ENCODE measurements at places on chromosomes 1 and 21.
A peak's percentile ranks its signal among the peaks of the same experiment; 100 is the strongest.

DNA sequence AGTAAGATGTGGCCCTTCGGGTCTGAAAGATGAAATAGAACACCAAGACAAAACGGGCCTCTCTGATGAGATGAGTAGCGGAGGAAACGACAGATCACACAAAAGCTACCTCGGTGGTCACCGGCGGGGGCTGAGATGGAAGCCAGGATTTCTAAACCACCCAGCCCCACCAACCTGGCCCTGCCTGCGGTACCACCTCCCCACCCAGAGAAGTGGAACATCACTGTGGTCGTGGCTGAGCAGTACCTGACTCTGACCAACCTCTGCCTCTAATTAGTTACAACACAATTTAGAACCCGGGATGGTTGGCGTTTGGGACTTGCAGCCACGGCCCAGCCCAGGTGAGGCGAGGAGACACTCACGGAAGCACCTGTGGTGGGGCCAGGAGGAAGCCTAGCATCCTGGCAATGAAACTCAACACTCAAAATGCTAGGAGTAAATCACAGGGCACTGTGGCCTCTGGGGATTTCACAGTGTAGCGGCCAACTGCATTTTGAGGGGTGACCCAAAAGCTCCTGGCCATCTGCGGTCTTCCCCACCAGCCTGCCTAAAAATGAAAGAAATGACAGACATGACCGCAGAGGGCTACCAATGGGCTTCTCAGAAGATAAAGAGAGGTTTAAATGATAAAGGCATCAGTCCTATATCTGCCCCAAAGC lies 73.4 kb downstream of the ITPKB start:
- H3K4me3 ChIP-seq: no peak overlapping the region
- peaks cover 59% of the 10 kb centered on the region for H3K4me1 ChIP-seq
- no peaks in the 10 kb centered on the region for H3K27me3 ChIP-seq
- H3K27ac ChIP-seq: no peak overlapping the region
- peaks cover 33% of the 10 kb centered on the region for H3K36me3 ChIP-seq

DNA sequence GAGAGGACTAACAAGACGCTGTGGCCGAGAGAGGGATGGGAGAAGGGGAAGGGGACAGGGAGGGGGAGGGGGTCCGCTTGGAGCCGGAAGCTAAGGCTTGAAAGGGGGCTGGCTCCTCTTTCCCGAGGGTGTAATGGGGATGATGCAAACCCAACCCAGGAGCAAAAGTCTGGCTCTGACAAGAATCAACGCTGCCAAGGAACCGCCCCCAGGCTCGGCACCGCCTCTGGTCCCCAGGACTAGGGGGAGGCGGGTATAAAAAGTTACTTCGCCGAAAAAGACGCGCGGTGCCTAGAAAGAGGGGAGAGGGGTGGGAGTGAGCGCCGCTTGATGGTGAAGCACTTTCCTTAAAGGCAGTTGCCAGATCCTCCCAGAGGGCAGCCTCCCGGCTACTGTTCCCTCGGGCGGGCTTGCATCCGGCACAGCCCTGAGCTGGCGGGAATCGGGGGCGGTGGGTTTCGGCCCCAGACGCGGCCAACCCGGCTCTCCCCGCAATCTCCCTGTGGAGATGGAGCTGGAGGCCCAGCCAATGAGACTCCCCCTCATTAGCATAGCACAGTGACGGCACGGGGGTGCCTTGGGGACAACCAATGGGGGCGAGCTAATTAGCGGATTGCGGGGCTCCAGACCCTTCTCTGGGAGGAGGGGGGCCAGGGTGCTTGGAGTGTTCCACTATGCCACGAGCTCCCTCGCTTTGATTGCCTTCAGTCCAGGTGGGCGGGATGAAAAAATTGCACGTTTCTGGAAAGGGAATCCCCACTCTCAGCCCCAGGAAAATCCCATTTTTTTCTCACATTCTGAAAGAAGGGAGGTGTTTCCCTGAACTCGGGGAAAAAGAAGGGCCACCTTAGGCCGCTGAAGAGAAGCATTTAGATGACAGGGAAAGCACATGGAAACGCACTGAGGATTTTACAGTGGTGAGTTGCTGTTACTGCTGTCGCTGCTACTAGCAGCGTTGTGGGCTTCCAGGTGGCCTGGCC lies at the start of gene KCNT2:
Gene KCNT2 (minus strand): TSS at position 51 of the 980 bp plus-strand sequence. CDS start 131 bp downstream, outside the sequence.
- no peak within 1 kb of the TSS for H3K27ac ChIP-seq
- DNase-seq: no peak
- H3K36me3 ChIP-seq: no peaks in the 10 kb centered on the region
- H3K4me1 ChIP-seq: peaks cover 3% of the 10 kb centered on the region

GRCh38 chr1:26583646-26584485 lies 54.3 kb downstream of the RPS6KA1 start:
- H3K4me1 ChIP-seq: peaks cover 36% of the 10 kb centered on the region
- H3K4me3 ChIP-seq: no peak overlapping the region
- H3K27me3 ChIP-seq: no peaks in the 10 kb centered on the region

- peak overlapping the region; percentile 67 for H3K27ac ChIP-seq
- peaks cover 65% of the 10 kb centered on the region for H3K4me1 ChIP-seq
- peak overlapping the region; percentile 93 for H3K4me3 ChIP-seq
- DNase-seq: peak; percentile 50
- no peaks in the 10 kb centered on the region for H3K27me3 ChIP-seq
Measured at GRCh38 chr1:24929398-24930259, 447 bp downstream of the RUNX3 start.

DNA sequence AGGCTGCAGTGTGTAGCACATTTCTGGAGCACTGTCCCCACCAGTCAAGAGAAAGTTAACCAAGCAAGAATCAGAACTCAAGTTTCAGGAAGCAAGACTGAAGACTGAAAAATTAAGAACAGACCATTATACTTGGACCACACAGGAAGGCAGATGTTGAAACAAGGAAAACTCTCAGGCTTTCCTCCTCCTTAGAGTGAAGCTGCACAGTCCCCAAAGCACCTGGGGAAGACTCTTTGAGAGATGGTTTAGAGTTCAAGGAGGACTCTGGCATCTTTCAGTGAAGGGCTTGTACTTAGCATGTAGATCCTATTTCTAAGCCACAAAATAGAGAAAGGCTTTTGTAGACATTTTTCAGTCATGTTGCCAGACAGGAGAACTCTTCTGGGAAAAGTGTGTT lies 113.7 kb upstream of the KCTD3 start:
- H3K27me3 ChIP-seq: no peaks in the 10 kb centered on the region
- no peak overlapping the region for H3K27ac ChIP-seq
- H3K36me3 ChIP-seq: no peaks in the 10 kb centered on the region
- no peaks in the 10 kb centered on the region for H3K4me1 ChIP-seq

GRCh38 chr1:101929343-101929742 lies 67.4 kb downstream of the OLFM3 start:
- no peak for DNase-seq
- H3K27ac ChIP-seq: no peak overlapping the region
- no peak overlapping the region for H3K4me3 ChIP-seq
- H3K27me3 ChIP-seq: no peaks in the 10 kb centered on the region

DNA sequence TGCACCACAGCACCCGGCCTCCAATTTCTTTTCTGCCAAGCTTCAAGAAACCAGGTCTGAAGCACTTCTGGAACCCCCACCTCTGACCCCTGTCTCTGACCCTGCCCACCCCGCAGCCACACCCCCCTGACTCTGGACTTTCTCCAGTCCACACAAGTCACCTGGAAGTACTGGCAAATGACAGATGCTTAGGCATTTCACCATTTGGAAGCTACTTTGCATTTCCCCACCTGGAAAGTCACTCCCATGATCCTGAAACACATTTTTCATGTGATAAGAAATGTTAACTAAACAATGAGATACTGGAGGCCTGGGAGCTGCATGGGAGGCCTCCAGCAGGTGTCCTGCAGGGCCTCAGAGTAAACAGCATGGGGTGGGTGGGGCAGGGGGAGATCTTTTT lies 45.7 kb downstream of the NTPCR start:
- H3K27ac ChIP-seq: no peak overlapping the region
- peaks cover 57% of the 10 kb centered on the region for H3K36me3 ChIP-seq
- no peak overlapping the region for H3K4me3 ChIP-seq
- DNase-seq: no peak

GRCh38 chr1:192787914-192788585 lies 20.8 kb upstream of the RGS2 start:
- H3K4me1 ChIP-seq: no peaks in the 10 kb centered on the region
- no peak overlapping the region for H3K4me3 ChIP-seq
- DNase-seq: no peak
- H3K27ac ChIP-seq: no peak overlapping the region
- no peaks in the 10 kb centered on the region for H3K36me3 ChIP-seq
- peaks cover 12% of the 10 kb centered on the region for H3K27me3 ChIP-seq

- peaks cover 5% of the 10 kb centered on the region for H3K4me1 ChIP-seq
- no peak for DNase-seq
- no peak overlapping the region for H3K27ac ChIP-seq
- H3K36me3 ChIP-seq: no peaks in the 10 kb centered on the region
Measured at GRCh38 chr21:25807191-25807590, 72.4 kb downstream of the GABPA start.

GRCh38 chr1:19628879-19629278 lies 15.2 kb upstream of the NBL1 start:
- no peak overlapping the region for H3K27ac ChIP-seq
- DNase-seq: no peak
- peaks cover 28% of the 10 kb centered on the region for H3K36me3 ChIP-seq

GRCh38 chr21:45140346-45140940 lies 66.1 kb downstream of the ADARB1 start:
- peaks cover 8% of the 10 kb centered on the region for H3K4me1 ChIP-seq
- H3K4me3 ChIP-seq: no peak overlapping the region
- no peak overlapping the region for H3K27ac ChIP-seq
- H3K27me3 ChIP-seq: no peaks in the 10 kb centered on the region
- peaks cover 3% of the 10 kb centered on the region for H3K36me3 ChIP-seq
- DNase-seq: peak; percentile 61

GRCh38 chr21:17545007-17545406 lies 32.2 kb downstream of the CXADR start:
- H3K4me1 ChIP-seq: no peaks in the 10 kb centered on the region
- no peak overlapping the region for H3K4me3 ChIP-seq
- no peak for DNase-seq
- no peaks in the 10 kb centered on the region for H3K27me3 ChIP-seq
- H3K36me3 ChIP-seq: no peaks in the 10 kb centered on the region
- no peak overlapping the region for H3K27ac ChIP-seq

DNA sequence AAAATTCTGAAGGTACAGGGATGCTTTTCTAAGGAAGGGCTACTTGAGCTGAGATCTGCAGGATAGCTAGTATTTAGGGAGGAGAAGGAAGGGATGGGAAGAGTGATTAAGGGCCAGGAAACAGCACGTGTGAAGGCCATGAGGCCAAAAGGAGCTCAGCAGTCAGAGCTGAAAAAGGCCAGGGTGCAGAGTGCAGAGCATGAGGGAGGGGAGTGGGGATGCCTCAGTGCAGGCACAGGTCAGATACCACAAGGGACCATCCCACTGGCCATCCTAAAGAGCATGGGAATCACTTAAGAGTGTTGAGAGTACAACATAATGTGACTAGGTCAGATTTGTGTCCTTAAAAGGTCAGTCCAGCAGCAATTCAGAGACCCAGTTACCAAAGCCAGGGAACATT lies 16.0 kb downstream of the LRRN2 start:
- H3K27ac ChIP-seq: no peak overlapping the region
- no peak for DNase-seq
- peaks cover 3% of the 10 kb centered on the region for H3K27me3 ChIP-seq
- no peaks in the 10 kb centered on the region for H3K36me3 ChIP-seq

- no peak overlapping the region for H3K4me3 ChIP-seq
- H3K27me3 ChIP-seq: peaks cover 3% of the 10 kb centered on the region
- H3K4me1 ChIP-seq: peaks cover 13% of the 10 kb centered on the region
- DNase-seq: no peak
Measured at GRCh38 chr1:186812570-186812969, 16.2 kb upstream of the PLA2G4A start.

DNA sequence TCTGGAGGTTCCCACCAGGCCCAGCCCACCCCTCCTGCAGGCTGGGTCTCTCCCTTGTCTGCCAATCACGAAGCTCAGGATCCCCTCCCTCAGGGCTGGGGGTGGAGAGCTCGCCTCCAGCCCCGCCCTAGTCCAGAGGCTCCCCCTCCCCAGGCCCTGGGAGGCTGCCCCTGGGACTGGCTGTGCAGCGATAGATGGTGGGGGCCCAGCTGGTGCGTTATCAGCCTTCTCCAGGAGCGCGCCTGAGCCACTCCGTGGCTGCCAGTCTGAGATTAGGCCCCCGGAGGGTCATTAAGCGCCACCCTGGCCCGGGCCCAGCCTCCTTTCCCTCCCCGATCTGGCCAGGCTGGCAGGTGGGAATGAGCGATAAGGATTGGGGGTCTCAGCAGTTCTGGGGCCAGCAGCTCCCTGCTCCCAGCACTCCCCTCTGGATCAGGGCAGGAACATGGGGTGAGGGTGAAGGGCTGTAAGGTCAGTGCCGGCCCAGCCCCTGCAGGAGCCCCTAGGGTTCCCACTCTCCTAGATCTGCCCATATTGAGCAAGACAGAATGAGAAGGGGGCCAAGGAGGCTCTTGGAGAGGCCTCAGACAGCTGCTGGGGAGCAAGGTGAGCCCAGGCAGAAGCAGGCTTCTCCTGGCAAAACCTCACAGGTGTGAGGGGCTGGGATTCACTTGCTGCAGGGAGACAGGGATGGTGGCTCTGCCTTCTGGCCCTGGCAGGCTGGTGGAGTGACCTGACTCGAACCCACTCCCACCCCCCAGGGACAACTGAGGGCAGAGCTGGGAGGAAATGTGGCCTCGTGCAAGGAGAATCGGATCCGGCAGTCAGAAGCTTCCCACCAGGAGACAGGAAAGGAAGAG lies 8.5 kb downstream of the PDZK1IP1 start:
- H3K4me3 ChIP-seq: no peak overlapping the region
- no peak for DNase-seq
- H3K4me1 ChIP-seq: peaks cover 11% of the 10 kb centered on the region
- H3K27me3 ChIP-seq: peaks cover 12% of the 10 kb centered on the region
- H3K36me3 ChIP-seq: no peaks in the 10 kb centered on the region

GRCh38 chr1:11979028-11979850 lies 1.0 kb upstream of the MFN2 start:
- H3K4me1 ChIP-seq: peaks cover 31% of the 10 kb centered on the region
- peak overlapping the region; percentile 63 for H3K27ac ChIP-seq
- H3K27me3 ChIP-seq: no peaks in the 10 kb centered on the region
- DNase-seq: no peak

DNA sequence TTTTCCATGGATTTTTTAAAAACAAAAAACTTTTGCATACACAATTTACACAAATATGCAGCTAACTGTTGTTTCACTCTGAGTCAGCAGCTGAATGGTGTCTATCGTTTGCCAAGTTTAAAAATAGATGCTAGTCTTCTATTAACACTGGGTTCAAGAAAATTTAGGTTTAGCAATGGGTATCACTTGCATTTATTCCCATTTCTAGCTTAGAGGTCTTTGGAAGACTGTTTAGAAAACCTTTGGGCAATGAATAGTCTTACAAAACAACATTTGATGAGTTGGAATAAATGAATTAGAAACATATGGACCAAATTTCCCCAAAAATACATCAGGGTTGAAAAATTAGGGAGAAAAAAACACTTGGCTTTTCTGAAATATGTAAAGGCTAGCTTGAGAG lies 165.8 kb downstream of the LYPLAL1 start:
- no peaks in the 10 kb centered on the region for H3K4me1 ChIP-seq
- H3K27ac ChIP-seq: no peak overlapping the region
- no peak for DNase-seq
- peaks cover 1% of the 10 kb centered on the region for H3K27me3 ChIP-seq
- H3K36me3 ChIP-seq: no peaks in the 10 kb centered on the region
- no peak overlapping the region for H3K4me3 ChIP-seq

GRCh38 chr1:5514527-5515183 lies 477.6 kb downstream of the NPHP4 start:
- peak; percentile 47 for DNase-seq
- H3K27ac ChIP-seq: no peak overlapping the region
- H3K36me3 ChIP-seq: no peaks in the 10 kb centered on the region
- no peaks in the 10 kb centered on the region for H3K27me3 ChIP-seq

- no peak overlapping the region for H3K4me3 ChIP-seq
- peaks cover 21% of the 10 kb centered on the region for H3K4me1 ChIP-seq
- H3K27me3 ChIP-seq: no peaks in the 10 kb centered on the region
- H3K36me3 ChIP-seq: peaks cover 18% of the 10 kb centered on the region
Measured at GRCh38 chr1:87064309-87064708, 149.9 kb downstream of the HS2ST1 start.

Data from activated T-helper 2 cell treated with anti-CD3 and anti-CD28 coated beads, Interferon-gamma antibody, Interleukin-2, Interleukin-4, amounts not matched to agents 10 μg/mL and 5 μg/mL and 100 μg/mL, durations not matched to agents 14 hours and 24 hours and 36 hours (primary cell).